ENCODE measurements at places on chromosomes 13 and 19.

DNA sequence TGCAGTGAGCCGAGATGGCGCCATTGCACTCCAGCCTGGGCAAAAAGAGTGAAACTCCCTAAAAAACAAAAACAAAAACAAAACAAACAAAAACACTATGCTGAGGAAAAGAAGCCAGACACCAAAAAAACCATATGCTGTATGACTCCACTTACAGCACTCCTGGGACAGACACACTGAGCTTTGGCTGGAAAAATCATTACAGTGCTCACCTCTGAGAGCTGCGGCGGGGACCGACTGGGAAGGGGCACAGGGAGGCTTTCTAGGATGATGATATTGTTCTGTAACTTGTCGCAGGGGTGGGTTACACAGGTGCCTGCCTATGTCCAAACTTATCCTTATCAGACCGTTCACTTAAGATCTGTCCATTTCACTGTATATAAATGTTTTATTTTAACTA is 7.8 kb downstream of the PNMA8A start:
- DNase-seq = no peak

DNA sequence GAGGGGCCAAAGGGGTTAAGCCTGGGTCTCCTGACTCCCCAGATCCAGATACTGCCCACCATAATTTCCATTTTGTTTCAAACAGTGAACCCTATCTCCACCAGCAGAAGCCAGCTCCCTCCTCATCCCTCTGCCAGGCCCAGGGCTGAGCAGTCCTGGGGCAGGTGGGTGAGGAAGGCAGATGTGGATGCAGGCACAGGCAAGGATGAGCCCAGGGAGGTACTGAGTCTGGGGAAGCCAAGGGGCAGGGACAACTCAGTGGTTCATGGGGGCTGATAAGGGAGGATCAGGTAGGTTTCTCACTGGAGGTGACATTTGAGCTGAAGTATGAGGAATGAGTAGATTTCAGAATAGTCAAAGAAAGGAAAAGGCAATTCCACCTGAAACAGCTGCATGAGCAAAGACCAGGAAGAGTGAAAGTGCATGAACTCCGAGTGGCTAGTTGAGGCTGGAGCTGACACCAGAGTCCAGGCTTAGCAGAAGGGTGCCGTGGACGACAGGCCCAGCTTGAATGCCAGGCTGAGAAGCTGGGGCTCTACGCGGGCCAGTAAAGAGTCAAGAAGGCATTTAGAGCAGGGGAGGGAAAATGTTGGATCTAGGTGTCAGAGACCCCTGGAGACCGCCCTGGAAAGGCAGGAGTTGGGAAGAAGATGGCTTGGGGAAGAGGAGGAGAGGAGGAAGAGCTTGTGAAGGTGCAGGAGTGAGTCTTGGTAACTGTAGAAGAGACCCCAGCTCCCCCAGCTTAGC is 10.3 kb downstream of the CIC start:
- DNase-seq = no peak

GRCh38 chr13:24116131-24116530 is 44.4 kb upstream of the SPATA13 start:
- no peak for DNase-seq

DNA sequence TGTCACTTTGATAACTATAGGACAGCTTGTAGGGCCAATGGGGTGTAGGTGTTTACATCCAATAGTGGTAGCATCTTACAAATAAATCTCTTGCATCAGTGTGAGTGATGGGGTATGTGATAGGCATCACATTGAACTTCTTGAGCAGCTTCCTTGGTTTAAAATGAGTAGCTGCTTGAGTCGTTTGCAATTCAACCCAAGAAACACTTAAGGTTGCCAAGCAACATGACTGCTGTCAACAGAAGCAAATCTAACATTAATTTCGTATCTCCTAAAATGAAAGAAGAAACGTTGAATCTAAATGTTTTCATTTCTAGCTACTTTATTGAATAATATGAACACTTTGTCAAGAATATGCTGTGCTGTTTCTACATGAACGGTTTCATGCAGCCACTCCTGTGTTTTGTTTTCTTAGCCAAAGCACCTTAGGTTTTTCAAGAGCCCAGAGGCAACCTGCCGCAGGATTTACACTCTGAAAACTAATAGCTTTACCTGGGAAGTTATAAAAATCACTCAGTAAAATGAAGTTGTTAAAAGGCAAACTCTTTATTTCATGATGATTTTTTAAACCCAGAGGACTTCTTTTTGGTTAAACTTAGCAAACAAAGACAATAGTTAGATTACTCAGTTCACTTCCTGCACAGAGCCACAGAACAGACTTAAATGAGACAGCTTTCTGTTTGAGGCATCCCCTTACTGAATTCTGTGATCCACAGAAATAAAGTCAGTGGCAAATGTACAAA is 305.2 kb downstream of the MTUS2 start:
- no peak for DNase-seq

- DNase-seq = no peak
Observed at GRCh38 chr13:36555151-36555986, 118.5 kb upstream of the SERTM1 start.

DNA sequence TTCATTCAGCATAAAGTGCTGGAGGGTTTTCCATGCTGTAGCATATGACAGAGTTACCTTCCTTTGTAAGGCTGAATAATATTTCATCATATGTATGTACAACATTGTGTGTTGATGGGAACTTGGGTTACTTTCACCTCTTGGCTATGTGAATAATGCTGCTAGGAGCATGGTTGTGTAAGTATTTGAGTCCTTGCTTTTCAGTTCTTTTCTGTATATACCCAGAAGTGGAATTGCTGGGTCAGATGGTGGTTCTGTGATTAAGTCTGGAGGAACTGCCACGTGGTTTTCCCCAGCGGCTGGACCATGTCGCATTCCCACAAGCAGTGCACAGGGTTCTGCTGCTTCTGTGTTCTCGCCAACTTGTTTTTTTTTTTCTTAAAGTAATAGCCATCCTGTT is 101.2 kb upstream of the TEX29 start:
- DNase-seq = no peak

DNA sequence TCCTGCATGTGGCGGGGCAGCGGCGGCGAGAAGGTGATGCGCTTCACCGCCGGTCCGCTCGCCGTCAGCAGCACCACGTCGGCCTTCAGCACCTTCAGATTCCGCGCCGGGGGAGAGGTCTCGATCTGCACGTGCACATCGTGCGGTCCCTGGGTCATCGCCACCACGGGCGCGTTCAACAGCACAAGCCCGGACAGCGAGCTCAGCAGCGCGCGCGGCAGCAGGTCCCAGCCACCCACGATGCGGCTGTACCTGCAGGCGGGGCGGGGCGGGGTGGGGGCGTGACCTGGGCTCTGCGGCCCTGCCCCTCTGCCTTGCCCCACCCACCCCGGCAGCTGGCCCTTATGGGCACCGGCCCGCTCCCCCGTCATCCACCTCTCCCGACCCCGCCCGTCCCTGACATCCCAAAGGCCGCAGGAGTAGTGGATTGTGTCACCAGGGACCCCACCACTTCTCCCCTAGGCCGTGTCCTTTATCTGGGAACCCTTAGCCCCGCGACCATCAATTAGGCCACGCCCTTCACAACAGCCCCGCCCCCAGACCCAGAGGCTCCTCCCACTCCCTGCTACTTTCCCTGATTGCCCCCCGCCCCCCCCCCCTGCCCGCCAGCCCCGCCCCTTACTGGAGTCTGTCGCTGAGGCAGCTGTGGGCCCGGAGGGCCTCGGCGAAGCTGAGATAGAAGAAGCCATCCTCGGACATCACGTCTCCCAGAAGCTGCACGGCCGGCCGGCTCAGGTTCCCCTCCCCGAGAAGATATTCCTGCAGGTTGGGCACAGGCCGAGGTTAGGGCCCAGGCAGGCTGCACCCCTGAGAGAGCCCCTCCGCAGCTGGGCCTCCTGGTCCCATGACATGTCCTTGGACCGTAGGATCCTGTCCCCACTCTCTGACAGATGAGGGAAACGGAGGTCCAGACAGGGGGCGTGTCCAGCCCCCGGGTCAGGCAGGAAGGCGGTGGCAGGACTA is 6.1 kb downstream of the IL4I1 start:
- DNase-seq = no peak

DNA sequence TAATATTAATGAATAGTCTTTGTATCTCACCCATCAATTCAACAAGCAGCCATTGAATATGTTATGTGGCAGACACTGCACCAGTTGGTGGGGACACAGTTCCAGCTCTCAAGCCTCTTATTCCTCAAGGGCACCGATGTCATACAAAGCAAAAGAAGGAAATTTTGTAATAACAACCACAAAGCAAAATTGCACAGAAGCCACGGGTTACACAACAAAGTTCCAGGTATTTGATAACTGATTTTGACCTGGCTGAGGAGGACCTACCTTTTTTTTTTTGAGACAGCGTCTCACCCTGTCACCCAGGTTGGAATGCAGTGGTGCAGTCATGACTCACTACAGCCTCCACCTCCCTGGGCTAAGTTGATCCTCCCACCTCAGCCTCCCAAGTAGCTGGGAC is 266.7 kb downstream of the FOXO1 start:
- DNase-seq = no peak

- no peak for DNase-seq
Observed at GRCh38 chr13:41006978-41007743, 12.0 kb downstream of the ELF1 start.

DNA sequence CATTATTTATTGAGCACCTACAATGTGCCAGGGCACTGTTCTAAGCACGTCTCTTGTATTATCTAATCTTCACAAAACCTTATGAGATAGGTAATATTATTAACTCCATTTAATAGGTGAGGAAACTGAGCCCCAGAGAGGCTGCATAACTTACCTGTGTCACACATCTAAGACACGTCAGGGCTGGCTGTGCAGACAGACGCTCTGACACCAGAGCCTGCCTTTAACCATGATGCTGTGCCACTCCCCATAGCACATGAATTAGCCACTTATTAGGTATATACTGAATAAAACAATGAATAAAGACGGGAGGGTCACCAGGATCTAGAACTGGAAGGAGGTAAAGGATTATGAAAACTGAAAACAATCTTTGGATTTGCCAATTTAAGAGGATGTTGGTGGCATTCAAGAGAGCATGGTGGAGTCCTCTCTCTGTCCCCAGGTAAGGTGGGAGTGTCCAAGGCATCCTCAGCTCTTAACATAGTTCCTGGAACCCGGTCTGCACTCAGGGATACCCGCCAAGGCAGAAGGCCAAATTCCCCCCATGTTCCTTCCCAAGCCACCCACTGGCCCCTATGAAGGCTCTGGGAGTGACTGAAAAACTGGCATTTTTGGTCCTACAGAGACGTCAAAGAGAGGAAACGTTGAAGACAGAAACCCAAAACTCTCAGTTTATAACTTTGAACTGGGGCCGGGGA is 479.7 kb downstream of the FOXO1 start:
- DNase-seq = no peak

GRCh38 chr13:77859450-77859849 is 59.2 kb downstream of the EDNRB start:
- DNase-seq = no peak

- DNase-seq = peak; percentile 56
Observed at GRCh38 chr19:3606690-3607289, at the start of gene TBXA2R. TSS of gene TBXA2R (minus strand) at chr19:3606875. CDS start at chr19:3600634, 6,241 bp downstream.

DNA sequence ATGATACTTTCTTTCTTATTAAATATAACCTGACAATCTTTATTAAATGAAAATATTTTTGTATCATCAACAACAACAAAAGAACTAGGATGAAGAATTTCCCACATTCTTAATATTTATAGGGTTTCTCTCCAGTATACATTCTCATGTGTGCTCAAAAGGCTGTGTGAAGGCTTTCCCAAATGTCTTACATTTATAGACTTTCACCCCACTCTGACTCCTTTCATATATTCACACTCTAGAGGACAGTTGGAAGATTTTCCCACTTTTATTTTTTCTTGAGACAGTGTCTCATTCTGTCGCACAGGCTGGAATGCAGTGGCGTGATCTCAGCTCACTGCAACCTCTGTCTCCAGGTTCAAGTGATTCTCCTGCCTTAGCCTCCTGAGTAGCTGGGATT is 22.4 kb downstream of the ZNF14 start:
- no peak for DNase-seq

DNA sequence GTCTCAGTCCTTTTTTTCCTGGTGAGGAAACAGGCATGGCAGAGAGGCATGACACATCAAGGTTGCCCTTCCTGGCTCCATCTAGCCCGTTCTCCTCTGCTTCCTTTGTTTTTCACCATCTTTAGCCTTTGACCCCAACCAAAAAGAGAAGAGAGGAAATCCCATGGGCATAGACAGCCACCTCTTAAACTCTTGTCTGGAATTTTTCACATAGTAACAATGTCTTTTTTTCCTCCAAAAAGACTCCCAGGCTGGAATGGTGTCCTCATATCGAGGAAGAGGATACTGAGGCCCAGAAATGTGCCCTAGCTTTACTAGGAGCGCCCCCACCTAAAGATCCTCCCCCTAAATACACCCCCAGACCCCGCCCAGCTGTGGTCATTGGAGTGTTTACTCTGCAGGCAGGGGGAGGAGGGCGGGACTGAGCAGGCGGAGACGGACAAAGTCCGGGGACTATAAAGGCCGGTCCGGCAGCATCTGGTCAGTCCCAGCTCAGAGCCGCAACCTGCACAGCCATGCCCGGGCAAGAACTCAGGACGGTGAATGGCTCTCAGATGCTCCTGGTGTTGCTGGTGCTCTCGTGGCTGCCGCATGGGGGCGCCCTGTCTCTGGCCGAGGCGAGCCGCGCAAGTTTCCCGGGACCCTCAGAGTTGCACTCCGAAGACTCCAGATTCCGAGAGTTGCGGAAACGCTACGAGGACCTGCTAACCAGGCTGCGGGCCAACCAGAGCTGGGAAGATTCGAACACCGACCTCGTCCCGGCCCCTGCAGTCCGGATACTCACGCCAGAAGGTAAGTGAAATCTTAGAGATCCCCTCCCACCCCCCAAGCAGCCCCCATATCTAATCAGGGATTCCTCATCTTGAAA is at the start of gene GDF15:
GDF15 (plus strand) TSS at position 484 of the 868 bp plus-strand sequence; CDS start at position 516, 32 bp downstream.
- DNase-seq = peak; percentile 28

GRCh38 chr19:50362656-50363424 is 2.6 kb downstream of the NAPSA start:
- DNase-seq = peak; percentile 84

GRCh38 chr13:101647760-101648159 is 195.3 kb downstream of the ITGBL1 start:
- no peak for DNase-seq

DNA sequence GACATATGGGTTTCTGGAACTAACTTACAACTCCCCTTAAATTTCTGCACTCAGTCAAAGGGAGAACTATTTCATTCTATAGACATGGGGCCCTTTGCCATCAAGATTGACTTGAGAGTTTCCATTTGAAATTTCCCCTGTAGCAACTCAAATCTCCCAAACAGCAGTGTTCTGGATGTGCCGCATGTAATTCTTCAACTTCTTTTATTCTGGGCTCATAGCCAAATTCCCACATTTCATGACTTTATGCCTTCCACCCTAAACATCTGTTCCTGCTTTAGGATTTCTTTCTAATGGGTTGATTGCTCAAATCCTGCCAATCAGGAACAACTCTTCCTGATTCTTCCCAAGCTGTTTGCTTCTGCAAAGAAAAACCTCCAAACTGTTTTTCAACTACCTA is 336.0 kb downstream of the TBC1D4 start:
- DNase-seq = no peak

GRCh38 chr13:37383046-37383445 is 215.5 kb downstream of the POSTN start:
- no peak for DNase-seq

GRCh38 chr13:28412981-28413380 is 81.9 kb downstream of the FLT1 start:
- DNase-seq = no peak

All from stimulated activated effector memory CD8-positive, alpha-beta T cell treated with anti-CD3 and anti-CD28 coated beads, Interleukin-12 subunit alpha, Interleukin-12 subunit beta, amount 100 ng/mL, for 72 hours (primary cell).